ENCODE measurements at places on chromosomes 2 and 18.
A peak's percentile ranks its signal among the peaks of the same experiment; 100 is the strongest.

DNA sequence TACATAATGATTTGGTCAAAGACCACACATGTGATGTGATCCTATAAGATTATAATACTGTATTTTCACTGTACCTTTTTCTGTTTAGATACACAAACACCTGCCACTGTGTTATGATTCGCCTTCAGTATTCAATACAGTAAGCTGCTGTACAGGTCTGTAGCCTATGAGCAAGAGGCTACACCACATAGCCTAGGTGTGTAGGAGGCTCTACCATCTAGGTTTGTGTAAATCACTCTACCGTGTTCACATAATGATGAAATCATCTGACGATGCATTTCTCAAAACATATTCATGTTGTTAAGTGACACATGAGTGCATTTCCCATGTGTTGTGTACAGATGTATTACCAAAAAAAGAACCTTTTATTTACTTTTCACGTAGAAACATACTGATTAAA, 74.5 kb downstream of the USP40 start:
- DNase-seq, result no peak

DNA sequence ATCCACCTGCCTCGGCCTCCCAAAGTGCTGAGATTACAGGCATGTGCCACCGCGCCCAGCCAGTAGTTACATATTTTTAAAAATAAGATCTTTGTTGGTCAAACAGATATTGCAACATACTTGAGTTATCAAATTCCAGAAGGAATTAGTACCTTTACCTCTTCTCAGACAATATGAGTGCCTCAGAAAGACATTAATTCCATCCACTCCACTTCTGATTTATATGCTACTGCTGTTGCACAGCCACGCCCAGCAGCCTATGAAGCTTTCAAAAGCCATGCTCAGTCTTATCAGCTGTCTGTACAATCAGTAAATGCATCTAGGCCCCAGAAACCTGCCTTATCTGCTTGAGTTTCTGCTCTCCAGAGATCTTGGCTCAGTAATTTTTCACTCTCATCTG, 47.8 kb downstream of the MEX3C start:
- no peak for DNase-seq

- no peak for DNase-seq
Measured at GRCh38 chr2:84038866-84039265, 420.2 kb downstream of the SUCLG1 start.

DNA sequence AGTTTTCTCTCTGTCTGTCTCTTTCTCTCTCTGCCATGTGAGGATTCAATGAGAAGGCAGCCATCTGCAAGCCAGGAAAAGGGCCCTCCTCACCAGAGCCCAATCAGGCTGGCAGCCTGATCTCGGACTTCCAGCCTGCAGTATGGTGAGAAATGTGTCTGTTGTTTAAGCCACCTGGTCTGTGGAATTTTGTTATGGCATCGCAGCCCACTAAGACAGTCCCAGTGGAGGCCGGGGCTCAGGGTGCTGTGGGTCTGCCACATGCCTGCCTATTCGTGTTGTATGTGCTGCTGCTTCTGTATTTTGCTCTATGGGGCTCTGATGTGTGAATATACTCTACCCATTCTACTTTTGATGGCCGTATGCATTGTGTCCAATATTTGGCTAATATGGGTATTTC, 139.0 kb upstream of the HS6ST1 start:
- DNase-seq, result peak; percentile 41

GRCh38 chr2:238379096-238379810, 47.5 kb upstream of the ASB1 start:
- peak; percentile 88 for DNase-seq

DNA sequence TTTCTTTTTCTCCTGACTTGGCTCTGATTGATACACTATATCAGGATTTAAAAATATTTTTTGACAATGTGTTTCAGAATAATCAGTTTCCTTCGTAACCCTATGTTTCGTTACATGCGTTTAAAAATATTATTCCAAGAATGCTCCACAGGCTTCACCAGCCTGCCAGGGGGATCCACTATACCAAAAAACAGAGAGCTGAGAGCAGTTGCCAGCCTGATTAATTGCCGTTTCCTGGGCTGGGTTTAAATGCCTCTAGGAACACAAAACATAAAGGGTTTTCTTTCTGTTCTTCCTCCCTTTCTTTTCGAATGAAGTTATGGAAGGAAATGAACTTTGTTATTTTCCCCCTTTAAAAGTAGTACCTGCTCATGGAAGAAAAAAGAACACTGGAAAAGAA, 47.9 kb downstream of the LRRFIP1 start:
- DNase-seq, result no peak

Data from islet precursor cell (in vitro differentiated cells).